H1 (cell line): ENCODE measurements at places on chromosomes 5 and 9. TPM values are rescaled to one million over a fixed set of nuclear protein-coding genes. Genes with fewer than 3 reads are reported as not detected.

- H3K27ac ChIP-seq: no peak overlapping the region
- H3K4me3 ChIP-seq: no peak overlapping the region
- H3K4me1 ChIP-seq: no peaks in the 10 kb centered on the region
- no peaks in the 10 kb centered on the region; the same call in 1 of the 2 replicates for H3K36me3 ChIP-seq
- no peak for DNase-seq
These were observed 23.2 kb downstream of the SLC46A2 start for GRCh38 chr9:112867275-112867991.

GRCh38 chr9:128022886-128023285, 42.1 kb upstream of the EEIG1 start:
- no peak for DNase-seq
- no peak overlapping the region for H3K4me3 ChIP-seq
- no peak overlapping the region for H3K27ac ChIP-seq
- H3K27me3 ChIP-seq: no peaks in the 10 kb centered on the region
- H3K4me1 ChIP-seq: no peaks in the 10 kb centered on the region
- H3K36me3 ChIP-seq: no peaks in the 10 kb centered on the region

- peak overlapping the region; percentile 76; the same call in 1 of the 2 replicates for H3K27ac ChIP-seq
- no peak overlapping the region for H3K4me3 ChIP-seq
- H3K4me1 ChIP-seq: peaks cover 16% of the 10 kb centered on the region
- H3K36me3 ChIP-seq: no peaks in the 10 kb centered on the region
These were observed 544.1 kb downstream of the RAB3C start for GRCh38 chr5:59126708-59127573.

- H3K36me3 ChIP-seq: peaks cover 59% of the 10 kb centered on the region
- no peak overlapping the region for H3K4me3 ChIP-seq
- DNase-seq: no peak
These were observed 5.0 kb downstream of the SQSTM1 start for GRCh38 chr5:179825655-179826182.

PCDHGC4 gene
- total RNA-seq: 2.4 and 2.6 TPM in 2 replicates

OR1J2 gene
- not detected in 2 replicates for total RNA-seq

LRRTM2 gene
- not detected in 2 replicates for total RNA-seq

GARIN3 gene
- total RNA-seq: not detected in 2 replicates

DNA sequence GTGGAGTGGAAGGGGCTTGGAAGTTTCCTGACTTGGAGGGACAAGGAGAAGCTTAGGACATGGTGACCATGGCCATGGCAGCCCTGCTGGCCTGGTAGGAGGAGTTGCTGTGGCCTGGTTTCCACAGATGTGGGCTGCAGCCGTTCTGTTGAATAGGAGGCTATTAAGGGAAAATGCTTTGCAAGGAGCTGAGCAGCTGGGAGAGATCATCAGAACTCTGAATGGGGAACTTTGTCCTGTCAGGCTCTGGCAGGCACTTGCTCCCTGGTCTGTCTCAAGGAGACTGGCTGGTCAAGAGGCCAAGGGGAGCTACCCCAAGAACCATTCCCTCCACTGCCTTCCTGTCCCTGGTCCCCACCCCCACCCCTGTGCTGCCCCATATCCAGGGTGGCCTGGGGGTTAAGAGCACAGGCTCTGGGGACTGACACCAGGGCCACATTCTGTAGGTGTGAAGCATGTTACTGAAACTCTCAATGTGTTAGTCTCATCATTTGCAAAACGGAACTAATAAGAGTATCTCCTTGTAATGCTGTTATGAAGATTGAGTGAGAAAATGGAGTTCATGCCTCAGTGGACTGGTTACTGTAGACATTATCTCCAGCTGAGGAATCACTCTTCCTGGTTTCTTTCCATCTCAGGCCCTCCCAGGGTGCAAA, 84.0 kb upstream of the ARAP3 start:
- H3K27ac ChIP-seq: no peak overlapping the region
- no peaks in the 10 kb centered on the region for H3K36me3 ChIP-seq
- 0 out of 2 replicates have a peak, but pooled peaks cover 4% of the 10 kb centered on the region for H3K4me1 ChIP-seq
- no peak overlapping the region for H3K4me3 ChIP-seq
- no peaks in the 10 kb centered on the region for H3K27me3 ChIP-seq

DNA sequence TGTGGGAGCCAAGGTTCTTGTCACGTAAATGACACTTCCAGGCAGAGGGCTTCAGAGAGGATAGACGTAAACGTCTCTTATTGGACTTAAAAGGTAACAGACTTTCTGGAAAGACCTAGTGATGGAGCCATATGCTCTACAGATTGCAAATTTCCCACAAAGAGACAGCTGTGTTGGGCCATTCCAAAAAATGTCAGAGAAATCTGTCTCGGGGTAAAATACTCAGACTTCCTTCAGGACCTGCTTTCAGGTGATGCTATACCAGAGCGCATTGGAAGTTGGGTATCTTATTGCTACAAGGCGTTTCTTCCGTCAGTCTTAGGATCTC, 29.2 kb downstream of the PROP1 start:
- H3K4me1 ChIP-seq: peaks cover 2% of the 10 kb centered on the region; the same call in 1 of the 2 replicates
- H3K4me3 ChIP-seq: no peak overlapping the region
- no peaks in the 10 kb centered on the region for H3K36me3 ChIP-seq
- H3K27ac ChIP-seq: no peak overlapping the region
- no peaks in the 10 kb centered on the region for H3K27me3 ChIP-seq
